ENCODE measurements at places on chromosomes 7 and 10.

DNA sequence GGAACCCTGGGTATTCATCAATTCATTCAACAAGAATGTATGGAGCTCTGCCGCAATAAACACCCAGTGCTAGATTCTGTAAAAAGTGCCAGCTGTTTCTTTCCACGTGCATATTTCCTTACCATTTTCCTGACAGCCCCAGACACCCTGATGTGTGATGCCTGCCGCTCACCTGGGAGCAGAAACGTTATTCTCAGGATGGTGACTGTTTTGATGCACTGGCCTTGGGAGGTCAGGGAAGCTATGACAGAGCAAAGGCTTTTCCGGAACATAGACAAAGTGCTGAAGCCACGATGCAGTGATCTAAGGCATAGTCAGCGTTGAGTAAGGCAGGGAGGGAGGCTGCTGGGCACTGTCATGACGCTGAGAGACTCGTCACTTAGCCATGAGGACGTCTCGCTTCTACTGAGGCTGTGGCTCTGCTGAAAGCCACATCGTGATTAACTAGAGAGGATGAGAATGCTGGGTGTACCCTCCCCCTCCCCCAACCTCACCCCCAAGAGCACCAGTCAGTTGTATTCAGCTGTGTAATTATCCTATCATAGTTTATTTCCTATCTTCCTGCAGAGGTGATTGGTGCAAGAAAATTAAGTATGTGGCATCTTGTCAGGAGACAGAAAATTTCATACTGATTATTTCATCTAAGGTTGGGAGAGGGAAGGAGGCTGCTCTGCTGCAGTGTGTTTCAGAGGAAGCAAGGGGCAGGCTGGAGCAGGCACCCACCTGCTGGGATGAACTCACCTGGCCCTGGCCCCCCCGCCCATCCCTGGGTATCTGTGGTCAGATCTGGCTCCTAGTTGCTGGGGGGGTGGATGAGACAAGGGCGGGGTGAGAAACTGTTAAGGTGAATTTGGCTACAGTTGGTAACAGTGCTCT is 48.8 kb upstream of the SMNDC1 start:
- peak; percentile 83 for DNase-seq

GRCh38 chr10:110560012-110560411 is 7.5 kb upstream of the SMC3 start:
- no peak for DNase-seq

DNA sequence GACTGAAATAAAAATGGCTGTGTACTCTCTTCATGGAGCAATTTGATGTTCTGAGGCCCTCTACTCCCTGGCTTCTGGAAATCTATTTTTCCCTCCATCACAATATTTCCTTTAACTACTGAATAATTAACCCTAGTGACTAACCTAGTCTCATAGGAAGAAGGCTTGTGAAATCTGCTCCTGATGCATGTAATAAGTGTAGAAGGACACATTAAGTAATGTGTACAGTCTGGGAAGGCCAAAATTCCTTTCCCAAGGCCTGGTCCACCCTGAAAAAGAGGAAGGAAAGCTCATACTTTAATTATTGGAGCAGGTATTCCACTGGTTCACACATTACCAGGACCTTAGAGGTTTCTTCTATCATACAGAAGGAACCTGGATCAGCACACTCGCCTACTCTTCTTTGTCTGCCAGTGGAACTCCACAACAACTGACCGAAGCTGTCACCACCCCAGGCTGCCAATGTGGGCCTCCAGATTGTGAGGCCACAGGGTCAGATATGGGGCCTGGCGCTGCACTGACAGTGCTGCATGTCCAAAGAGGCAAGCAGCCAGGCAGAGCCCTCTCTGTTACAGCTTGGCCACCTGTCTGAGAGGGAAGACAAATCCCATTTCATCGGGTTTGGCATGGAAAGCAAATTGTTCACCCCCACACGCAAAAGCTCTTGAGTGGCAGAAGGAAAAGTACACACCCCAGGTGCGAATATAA is 54.4 kb upstream of the FAM133B start:
- peak; percentile 57 for DNase-seq

DNA sequence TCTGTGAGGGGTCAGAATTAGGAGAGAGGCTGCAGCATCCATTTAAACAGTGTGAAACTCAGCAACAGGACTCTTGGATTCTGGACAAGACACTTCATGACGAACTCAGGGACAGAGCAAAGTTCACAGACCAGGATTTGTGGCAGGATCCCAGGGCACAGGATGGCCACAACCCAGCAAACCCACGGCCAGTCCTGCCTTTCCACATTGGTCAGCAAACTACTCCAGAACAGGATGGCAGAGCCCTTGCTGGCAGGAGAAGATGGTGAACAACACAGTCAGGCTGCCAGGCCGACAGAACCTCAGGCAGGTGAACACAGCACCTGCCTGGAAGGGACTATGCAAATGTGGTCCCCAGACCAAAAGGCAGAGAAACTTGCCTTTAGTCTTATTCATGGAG is 34.4 kb downstream of the VSTM4 start:
- DNase-seq: no peak

DNA sequence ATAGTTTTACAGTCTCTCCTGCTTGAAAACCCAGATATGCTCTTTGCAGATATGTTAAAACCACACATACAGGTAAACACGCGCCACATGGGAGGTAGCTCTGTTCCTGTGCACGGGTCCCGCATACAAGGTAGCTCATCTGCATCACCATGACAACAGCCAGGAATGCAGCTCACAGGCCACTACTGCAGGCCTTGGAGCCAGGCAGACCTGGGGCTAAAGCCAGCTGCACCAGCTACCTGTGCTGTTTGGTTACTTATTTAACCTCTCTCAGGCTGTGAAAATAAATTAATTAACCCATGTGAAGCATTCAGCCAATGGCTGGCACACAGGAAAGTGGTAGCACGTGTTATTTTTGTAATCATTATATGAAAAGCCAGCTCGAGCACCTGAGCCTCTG is 428.3 kb downstream of the TNS3 start:
- no peak for DNase-seq

GRCh38 chr7:34982371-34983019 is 54.8 kb downstream of the DPY19L1 start:
- no peak for DNase-seq

- DNase-seq: peak; percentile 66
These were observed 32.8 kb downstream of the NOD1 start for GRCh38 chr7:30445770-30446169.

GRCh38 chr7:157482025-157482424 is 145.2 kb downstream of the DNAJB6 start:
- DNase-seq: no peak

- no peak for DNase-seq
These were observed 50.0 kb downstream of the ABCC2 start for GRCh38 chr10:99832439-99832838.

DNA sequence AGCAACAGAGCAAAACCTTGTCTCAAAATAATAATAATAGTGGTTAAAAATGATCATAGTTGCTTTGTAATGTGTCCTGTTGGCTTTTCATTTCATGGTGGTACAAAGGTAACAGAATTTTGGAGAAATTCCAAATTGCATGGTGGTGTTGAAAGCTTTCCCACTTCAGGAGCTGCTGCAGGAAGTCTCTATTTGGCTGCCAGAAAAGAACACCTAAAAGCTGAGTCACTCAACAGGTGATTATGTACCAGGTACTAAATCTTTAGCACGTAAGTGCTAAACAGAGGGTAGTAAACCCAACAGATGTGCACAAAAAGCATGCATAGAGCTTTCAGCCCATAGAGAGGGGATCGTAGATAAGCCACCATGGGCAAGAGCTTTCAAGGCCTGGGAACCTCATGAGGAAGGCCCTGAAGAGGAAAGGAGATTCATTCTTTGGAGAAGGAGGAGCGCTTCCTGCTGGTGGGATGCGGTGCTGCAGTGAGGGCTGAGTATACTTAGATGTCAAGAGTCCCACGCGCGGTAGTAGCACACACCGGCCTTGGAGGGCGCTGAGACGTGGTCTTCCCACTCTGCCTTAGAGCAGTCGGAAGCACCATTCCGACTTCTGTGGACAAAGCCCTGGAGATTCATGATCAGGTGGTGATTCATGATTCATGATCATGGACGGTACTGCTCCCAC is 118.7 kb downstream of the RALA start:
- peak; percentile 24 for DNase-seq

DNA sequence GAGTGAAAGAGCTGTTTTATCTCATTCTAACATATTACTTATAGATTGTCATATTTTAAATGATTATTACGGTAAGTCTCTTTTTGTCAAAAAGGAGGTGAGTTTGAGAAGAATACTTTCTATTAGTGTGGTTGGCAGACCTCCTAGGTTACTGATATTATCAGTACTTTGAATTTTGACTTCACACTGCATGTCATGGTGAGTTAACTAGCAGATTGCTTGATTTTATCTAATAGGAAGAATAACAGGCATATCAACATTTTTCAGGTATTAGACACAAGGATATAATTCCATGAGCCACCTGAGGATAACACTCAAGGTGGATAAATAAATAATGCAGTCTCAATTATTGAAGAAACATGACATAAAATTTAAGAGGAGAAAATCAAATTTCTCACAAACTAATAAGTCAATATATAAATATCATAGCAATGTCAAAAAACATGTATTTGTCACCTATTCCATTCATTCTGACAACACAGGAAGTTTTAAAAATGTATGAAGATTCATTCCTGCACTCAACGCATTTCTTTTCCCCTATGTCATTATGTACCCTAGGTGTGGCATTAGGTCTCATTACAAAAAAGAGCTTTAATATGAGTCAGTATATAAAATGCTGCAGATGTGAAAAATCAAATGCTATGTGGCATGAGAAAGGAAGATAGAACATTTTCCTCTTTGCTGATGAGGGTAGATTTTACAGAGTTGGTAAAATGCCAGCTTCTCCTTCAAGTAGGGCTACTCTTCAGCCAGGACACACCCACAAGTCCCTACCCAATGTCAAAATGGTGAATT is 1621.6 kb downstream of the REEP3 start:
- DNase-seq: no peak

- no peak for DNase-seq
These were observed 185.0 kb upstream of the GHITM start for GRCh38 chr10:83954193-83954799.

DNA sequence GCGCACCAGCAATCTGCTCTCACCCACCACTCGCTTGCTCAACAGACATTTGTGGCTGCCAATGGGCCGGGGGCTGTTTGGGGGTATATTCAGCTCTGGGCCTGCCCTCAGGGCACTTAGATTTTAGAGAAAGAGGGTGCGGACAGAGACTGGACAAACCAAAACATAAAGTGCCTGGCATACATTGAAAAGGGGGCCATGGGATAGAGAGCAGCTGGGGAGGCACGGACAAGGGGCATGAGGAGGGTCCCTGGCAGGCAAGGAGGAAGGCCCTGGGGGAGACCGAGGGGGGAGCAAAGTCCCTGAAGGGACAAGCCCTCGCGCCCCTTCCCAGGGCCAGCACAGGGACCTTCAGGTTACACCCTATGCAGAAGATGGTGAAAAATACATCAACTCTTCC is 43.5 kb downstream of the CLRN3 start:
- DNase-seq: no peak

DNA sequence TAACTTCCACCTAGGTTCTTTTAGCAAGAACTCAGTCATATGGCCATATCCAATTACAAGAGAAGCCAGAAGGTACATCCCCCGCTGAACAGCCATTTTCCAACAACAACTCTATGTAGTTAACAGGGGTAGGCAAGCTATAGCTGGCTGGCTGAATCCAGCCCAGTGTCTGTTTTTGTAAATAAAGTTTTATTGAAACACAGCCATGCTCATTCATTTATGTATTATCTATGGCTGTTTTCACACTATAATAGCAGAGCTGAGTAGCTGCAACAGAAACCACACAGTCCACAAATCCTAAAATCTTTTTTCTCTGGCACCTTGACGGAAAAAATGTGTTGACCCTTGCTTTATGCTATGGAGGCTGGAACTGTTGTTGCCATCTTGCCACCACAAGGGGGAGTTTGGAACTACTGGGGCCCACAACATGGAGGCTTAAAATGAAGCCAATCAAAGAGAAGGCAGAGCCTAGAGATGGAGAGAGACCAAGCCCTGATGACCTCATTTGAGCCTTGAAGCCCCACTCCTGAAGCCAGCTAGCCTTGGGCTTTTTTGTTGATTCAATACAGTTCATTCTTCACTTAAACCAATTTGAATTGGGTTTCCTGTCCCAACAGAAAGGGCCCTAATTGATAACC is 33.3 kb upstream of the XPNPEP1 start:
- peak; percentile 58 for DNase-seq

GRCh38 chr10:132987671-132988571 is 45.6 kb upstream of the CFAP46 start:
- DNase-seq: peak; percentile 93

DNA sequence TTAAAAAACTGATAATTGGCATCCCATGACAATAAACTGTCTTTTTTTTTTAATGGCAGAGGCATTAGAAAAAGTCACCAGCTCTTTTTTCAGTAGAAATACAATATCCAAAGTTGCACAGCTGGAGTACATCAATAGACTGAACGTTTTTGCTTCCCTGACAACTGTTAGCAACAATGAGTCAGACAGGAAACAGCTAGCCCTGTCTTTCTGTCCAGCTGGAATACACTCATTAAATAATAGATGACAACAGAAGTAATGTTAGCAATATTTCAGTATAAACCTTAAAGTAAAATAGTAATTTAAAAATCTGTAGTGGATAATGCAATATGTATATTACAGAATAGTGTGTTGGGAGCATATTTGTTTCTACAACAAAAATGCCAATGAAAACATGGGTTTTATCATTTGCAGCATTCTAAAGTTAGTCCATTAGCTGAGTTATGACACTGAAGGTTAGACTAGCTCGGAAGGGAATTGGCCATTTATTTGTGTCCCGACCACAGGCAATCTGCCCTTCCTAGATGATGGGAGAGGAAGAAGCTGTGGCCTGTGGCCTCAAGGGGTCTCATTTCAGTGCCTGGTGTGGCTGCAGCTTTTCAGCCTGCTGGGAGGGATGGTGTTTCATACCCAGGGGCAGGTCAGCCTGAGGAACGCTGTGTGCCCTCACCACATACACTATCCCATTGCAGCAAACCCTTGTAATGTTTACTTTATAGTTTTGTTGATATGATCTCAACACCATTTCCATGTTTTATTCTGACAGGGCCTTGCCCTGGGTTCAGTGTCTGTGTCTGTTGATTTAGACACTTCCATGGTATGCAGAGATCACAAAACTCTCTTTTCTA is 173.3 kb downstream of the SLC16A9 start:
- DNase-seq: peak; percentile 92

GRCh38 chr10:73799899-73800559 is 11.4 kb downstream of the NDST2 start:
- DNase-seq: no peak

GRCh38 chr10:111972109-111972508 is 211.5 kb downstream of the GPAM start:
- DNase-seq: peak; percentile 3

DNA sequence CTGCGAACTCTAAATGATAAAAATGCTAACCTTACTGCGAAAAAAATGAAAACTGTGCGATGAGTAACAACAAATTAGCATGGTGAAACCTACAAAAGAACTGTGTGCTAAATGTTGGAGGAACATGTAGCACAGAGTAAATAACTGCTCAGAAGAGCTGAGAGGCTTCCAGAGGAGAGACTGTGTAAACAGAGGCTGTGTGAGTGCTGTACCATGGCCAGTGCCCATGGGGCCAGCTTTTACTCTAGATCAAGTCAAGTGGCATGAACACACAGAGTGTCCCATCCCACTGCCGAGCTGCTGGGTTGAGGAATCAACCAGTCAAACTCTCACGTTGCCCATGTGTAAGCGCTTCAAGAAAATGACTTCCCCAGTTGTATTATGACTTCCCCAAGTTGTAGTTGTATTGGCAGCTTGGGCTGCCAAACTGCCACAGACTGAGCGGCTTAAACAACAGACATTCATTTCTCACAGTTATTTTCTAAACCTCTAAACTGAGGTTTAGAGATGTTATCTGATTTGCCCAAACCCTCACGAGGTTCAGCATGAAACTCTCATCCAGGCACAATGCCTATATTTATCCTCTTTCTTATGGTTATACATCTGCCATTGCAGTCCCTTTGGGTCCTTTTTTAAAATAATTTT is 270.7 kb downstream of the ABCA13 start:
- DNase-seq: no peak

All from fibroblast of the aortic adventitia (primary cell).